ENCODE measurements at places on chromosomes 7 and 10.

DNA sequence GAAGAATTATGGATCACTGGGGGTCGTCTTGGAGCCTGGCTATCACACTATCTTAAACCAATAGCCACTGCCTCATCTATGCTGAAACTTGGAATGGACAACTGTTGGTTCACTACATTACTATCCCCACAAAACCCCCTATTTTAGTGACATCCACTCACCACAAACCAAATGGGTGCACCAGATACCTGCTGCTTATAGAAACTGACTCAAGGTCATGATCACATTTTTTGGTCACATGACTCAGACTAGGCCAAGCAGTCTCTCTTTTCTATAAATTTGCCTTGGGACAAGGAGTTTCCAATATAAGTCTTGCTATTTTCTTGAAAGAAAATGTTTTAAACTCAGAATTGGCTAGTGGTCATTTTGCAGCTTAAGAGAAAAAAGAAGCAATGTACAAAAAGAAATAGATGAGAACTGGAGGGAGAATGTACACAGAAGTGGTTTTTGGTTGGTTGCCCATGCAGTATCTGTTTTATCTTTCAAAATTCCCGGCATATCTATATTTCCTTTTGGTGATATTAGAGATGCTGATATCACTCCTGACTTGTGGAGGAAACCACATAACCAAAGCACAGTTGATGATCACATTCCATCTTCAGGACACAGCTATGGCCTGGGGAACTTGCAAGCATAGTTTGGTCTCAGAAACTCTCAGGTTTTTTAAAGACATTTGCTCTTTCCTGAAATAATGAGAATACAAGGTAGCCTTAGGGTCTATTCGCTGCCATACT, 85.2 kb upstream of the CACNA2D1 start:
- no peak for DNase-seq

- DNase-seq, result no peak
Observed at GRCh38 chr7:12827920-12828319, 140.5 kb downstream of the ARL4A start.

DNA sequence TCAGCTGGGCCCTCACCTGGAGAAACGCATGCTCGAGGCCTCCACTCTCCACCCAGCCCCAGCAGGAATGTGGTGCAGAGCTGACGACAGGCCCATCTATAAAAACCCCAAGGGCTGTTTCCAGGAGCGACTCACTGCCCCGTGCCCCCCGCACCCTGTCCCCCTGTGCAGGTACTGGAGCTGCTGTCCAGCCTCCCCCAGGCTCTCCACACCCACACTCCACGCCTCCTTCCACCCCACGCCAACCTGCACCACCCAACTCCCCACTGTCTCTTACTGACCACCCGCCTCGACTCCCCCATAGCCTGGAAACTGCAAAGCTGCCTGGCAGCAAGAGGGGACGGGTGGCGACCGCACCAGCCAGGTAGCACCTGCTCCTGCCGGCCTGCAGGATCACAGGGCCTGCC, 43.3 kb downstream of the DIP2C start:
- DNase-seq, result no peak

- DNase-seq, result peak; percentile 96
Observed at GRCh38 chr7:123154231-123154860, 45.4 kb downstream of the SLC13A1 start.

DNA sequence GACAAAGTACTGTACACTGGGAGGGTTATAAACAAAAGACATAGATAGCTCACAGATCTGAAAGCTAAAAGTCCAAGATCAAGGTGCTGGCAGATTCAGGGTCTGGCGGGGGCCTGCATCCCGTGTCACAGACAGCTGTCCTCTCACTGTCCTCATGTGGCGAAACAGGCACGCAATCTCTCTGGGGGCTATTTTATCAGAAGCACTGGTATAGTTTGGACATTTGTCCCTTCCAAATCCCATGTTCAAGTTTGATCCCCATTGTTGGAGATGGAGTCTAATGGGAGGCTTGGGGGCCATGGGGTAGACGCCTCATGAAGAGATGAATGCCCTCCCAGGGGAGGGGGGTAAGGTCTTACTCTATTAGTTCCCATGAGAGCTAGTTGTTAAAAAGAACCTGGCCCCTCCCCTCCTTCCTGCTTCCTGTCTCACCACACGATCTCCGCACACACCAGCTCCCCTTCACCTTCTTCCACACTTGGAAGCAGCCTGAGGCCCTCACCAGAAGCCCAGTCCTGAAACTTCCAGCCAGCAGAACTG, 72.5 kb upstream of the UCN3 start:
- no peak for DNase-seq

DNA sequence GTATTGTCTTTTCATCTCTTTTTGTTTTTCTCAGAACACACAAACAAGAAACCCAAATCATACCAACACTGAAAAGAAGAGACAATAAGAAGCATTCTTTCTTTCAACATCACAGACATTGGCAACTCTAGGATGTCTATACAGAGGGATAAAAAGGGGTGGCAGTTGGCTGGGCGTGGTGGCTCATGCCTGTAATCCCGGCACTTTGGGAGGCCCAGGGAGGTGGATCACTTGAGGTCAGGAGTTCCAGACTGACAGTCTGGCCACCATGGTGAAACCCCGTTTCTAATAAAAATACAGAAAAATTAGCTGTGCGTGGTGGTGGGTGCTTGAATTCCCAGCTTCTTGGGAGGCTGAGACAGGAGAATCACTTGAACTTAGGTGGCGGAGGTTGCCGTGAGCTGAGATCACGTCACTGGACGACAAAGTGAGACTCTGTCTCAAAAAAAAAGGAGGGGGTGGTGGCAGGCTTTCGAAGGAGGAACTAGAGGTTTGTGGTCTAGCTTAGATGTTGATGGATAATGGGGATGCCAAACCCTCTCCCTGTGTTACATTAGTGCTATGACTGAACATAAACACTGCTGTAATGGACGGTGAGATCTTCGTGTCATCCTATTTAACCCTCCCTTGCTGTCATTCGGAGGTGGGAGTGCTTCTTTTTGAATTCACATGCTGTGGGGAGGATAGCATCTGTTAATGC, 9.4 kb downstream of the CNNM2 start:
- no peak for DNase-seq

DNA sequence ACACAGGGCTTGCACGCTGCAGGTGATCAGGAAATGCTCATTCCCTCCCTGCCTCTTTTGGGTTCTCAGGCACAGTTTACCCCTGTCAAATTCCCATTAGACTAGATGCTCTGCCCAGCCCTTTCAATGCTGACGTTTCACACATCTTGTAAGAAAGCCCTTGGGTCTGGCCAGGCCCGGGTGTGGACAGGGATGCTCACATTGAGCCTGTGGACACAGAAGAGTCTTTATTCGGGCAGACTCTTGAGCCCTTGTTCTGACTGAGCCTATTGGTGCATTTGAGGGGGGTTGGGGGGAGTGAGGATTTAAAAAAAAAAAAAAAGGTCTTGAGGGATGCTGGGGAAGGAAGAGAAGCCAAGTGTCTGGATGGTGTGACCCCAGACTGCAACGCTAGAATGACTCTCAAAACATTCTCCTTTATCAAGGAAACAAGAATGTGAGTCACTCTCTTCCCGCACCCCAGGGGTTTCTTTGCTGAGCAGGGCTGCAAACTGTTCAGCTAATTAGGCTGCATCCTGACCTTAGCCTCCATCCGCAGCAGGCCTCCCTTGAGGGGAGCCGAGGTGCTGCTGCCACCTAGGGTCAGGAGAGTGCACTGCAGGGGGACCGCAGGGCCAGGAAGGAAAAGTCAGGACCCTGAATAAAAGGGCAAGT, 53.6 kb upstream of the TMEM72 start:
- DNase-seq, result no peak

DNA sequence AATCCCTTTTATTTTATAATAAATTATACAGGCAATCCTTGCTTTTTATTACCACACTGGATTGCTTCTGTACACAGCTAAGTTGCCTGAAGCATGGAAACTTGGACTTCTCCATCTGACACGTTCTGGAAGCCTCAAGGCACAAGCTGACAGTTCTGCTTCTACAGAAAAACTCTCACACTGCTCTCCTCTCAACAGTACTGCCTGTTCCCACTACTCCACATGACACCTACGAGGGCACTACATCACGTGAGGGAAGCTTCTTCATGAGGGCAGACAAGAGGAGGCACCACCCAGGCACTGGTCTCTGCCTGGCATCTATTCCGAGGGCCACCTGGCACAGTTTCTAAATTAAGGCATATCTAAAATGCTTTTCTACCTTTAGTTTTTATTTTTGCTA, 16.8 kb upstream of the FAM133B start:
- DNase-seq, result no peak

DNA sequence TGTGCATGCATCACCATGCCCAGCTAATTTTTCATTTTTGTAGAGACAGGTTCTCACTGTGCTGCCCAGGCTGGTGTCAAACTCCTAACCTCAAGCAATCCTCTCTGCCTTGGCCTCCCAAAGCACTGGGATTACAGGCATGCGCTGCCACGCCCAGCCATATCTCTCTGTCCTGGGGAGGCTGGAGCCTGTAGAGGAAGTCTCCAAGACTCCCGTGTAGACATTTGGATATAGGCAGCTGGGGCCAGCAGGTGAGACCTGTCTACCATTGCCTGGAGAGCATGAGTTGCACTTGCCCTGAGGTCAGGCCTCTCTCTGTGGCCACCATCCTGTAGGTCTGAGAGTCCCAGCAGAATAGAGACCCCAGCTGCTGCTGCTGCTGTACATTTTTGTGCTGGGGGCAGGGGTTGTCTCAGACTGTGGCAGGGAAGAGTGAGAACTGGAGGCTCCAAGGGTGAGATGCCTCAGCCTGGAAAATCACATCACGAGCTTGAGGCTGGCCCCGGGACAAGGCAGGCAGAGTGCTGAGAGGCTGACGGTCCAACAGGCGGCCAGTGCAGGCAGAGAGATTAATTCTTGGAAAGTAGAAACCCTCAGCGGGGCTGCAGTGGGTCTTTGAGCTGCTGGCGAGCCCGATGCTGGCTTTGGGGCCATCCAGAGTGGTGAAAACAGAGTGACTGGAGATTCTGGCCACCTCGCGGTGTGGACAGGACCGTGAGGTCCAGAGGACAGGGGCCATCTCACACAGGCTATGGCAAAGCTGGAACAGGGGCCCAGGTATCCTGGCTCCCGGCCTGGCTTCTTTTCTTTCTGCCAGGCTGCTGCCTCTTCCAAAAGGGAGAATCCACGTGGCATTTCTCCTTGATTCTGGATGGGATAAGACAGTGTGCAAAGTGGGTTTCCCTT, 60.9 kb downstream of the TMEM270 start:
- no peak for DNase-seq

DNA sequence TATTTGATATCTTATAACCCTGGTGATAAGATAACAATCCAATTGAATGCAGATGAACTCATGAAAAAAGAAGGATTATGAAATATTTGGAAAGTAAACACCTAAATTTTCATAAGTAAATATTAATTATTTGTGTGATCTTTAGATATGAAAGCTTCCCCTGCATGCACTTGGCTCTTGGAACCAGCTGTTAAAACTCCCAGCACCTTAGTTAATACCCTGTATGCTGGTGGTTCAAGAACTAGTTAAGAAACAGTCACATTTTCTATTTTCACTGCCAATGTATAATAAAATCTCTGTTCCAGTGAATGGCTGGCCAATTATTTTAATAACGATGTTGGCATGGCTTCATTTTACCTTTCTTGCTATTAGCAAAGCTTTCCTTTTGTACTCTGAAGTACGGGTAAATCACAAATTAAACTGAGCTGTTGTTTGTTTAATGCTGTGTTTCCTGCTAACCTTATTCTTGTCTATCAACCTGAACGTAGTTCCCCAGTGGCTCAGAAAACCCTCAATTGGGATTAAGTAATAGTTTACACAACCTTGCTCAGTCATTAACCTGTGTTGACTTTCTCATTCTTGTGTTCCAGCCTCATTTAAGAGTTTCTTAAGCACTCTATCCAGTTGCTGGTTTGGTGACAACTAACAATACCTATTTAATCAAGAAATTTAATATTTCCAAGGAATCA, 38.9 kb downstream of the MET start:
- no peak for DNase-seq

GRCh38 chr10:77566236-77566635, 71.4 kb downstream of the KCNMA1 start:
- no peak for DNase-seq

All from SK-N-MC (cell line).